CD8-positive, alpha-beta memory T cell (primary cell): ENCODE measurements at places on chromosomes 6 and 20.

GRCh38 chr6:43368259-43369160 is 937 bp downstream of the ZNF318 start:
- no peak for DNase-seq

DNA sequence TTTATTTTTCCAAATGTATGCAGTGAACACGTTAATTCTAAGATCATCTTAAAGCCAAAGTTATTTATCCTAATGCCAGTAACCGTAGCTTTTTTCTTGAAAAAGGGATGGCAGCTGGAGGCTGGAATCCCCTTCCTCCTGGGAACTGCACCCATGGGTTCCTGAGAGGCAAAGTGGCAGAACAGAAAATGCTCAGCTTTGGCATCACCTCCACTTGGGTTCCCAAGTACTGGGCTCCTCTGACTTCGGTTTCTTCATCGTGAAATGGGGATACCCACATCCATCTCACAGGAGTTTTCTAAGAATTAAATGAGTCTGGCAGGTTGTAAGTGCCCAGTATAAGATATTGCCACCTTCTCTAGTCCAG is 6.2 kb upstream of the DDX43 start:
- DNase-seq = no peak

DNA sequence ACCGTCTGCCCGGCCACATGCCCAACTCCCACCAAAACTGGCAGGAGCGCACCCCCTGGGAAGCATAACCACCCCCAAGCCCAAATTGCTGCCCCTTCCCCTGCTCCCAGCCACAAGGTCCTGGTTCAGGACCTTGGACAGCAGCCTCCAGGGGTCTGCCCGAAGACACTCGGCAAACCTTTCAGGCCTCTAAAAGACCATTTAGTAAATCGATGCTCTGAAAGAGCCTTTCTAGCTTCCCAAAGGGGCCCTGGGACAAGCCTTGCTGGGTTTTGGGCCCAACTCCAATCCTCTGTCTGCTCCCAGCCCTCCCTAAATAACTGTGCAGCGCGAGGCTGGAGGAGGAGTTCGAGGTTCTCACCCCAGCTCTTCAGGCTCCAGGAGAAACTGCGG is 30.5 kb downstream of the GRM4 start:
- DNase-seq = no peak

DNA sequence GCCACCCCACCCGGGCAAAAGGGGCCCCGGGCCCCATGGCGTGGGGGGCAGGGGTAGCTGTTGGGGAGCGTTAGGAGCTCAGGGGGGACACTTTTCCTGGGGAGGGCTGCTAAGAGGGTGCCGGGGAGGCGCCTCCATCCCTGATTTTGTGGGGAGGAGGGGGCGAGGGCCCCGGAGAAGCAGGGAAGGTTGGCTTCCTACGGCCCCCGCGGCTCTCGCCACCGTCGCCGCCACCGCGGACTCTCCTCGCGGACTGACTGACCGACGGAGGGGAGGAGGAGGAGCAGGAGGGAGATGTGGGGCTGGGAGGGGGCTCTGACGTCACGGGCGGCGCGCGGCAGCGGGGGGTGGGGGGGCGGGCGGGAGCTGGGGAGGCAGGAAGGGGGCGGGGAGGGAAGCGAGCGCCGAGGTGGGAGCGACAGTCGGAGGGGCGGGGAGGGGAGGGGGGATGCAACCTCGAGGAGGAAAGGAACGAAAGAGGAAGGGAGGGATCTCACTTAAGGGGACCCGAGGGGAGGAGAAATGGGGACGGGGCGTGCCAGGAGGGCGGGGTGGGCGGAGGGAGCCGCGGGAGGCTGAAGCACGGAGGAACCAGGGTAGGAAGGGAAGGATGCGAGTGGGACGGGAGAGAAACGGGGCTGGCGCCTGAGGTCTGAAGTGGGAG is 5.1 kb downstream of the GABBR1 start:
- DNase-seq = peak; percentile 51

DNA sequence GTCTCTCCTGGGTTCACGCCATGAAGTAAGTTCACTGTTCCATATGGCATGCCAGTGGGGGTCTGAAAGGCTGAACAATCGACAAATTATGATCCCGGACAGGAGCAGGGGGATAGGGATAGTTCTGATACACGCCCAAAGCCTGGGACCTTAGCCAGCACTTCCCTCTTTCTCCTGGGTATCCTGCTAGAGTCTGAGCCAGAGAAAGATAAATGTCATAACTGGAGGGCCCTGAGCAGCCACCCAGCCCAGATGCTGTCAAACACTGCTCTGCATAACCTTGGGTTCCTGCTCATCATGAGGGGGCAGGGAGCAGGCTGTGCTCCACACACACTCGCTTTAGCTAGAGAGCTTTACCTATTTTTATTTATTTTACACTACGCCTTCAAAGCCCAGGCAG is 12.3 kb downstream of the EDEM2 start:
- DNase-seq = no peak

DNA sequence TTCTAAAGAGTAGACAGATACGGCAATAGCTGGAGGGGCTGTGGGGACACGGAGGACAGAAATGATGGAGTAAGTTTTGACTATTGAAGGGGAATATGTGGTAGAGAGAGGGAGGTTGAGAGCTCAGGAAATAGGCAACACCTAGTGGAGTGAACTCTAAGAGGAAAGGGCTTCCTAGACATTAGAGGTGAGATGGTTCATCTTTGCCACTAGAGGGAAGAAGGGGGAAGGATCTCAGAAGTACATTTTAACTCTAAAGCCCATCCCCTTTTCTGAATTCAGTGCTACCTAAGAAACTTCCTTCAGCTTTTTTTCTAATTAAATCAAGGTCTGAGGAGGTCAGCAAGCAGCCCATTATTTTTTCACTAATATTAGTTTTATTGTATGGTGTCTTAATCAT is 689.4 kb upstream of the MAP3K7 start:
- DNase-seq = no peak

DNA sequence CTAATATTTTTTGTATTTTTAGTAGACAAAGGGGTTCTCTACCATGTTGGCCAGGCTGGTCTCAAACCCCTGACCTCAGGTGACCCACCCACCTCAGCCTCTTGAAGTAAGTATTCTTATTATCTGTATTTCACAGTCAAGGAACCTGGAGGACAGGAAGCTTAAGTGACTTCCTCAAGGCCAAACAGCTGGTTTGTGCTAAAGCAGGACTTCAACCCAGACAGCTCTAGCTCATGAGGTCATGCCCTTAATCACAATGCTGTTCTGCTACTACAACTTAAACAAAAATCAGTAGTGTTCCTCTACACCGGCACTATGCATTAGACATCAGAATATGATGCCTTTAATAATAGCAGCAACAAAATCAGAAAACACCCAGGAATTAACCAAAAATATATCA is 168.9 kb downstream of the ADGB start:
- no peak for DNase-seq

DNA sequence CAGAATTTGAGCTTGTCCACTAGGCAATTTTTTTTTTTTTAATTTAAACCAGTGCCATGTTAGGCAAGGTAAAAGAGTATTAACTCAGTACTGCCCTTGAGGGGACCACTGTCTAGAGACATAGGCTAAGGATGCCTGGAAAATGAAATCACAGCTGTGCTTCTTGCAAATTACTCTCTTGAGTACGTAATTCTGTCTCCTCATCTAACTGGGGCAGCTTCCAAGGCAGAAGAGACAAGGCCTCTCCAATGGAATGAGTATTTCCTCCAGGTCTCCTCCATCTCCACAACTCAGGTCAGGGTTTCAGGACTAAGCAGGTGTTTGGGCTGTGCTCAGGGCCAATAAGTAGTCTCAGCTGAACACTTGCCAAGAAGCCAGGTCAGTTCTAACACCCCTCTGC is 33.8 kb upstream of the MRPS10 start:
- no peak for DNase-seq

GRCh38 chr6:166584155-166584554 is 2.3 kb downstream of the RAMACL start:
- DNase-seq = no peak

GRCh38 chr6:17589406-17590096 is 10.6 kb upstream of the FAM8A1 start:
- DNase-seq = no peak

- DNase-seq = no peak
Measured at GRCh38 chr6:24883618-24884017, 52.1 kb downstream of the RIPOR2 start.

- peak; percentile 30 for DNase-seq
Measured at GRCh38 chr20:61989741-61990140, 75.9 kb downstream of the TAF4 start.

- DNase-seq = no peak
Measured at GRCh38 chr6:13776602-13777001, 37.8 kb downstream of the MCUR1 start.

DNA sequence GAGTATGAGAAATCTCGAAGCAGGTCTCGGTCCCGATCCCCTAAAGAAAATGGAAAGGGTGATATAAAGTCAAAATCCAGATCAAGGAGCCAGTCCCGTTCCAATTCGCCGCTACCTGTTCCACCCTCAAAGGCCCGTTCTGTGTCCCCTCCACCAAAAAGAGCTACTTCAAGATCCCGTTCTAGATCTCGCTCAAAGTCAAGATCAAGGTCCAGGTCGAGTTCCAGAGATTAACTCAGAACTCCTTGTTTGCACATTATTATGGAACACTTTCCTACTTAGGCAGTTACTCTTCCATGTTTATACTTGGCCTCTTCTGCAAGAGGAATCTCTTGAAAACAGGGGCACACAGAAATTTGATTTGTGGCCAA is 3.1 kb downstream of the SRSF6 start:
- no peak for DNase-seq

- peak; percentile 29 for DNase-seq
Measured at GRCh38 chr6:11353921-11354389, 121.5 kb upstream of the NEDD9 start.

- DNase-seq = no peak
Measured at GRCh38 chr20:57503035-57503658, 21.8 kb downstream of the CTCFL start.

GRCh38 chr6:145276756-145277155 is 458.6 kb downstream of the EPM2A start:
- DNase-seq = no peak
